ENCODE measurements at places on chromosomes 12 and 14.

DNA sequence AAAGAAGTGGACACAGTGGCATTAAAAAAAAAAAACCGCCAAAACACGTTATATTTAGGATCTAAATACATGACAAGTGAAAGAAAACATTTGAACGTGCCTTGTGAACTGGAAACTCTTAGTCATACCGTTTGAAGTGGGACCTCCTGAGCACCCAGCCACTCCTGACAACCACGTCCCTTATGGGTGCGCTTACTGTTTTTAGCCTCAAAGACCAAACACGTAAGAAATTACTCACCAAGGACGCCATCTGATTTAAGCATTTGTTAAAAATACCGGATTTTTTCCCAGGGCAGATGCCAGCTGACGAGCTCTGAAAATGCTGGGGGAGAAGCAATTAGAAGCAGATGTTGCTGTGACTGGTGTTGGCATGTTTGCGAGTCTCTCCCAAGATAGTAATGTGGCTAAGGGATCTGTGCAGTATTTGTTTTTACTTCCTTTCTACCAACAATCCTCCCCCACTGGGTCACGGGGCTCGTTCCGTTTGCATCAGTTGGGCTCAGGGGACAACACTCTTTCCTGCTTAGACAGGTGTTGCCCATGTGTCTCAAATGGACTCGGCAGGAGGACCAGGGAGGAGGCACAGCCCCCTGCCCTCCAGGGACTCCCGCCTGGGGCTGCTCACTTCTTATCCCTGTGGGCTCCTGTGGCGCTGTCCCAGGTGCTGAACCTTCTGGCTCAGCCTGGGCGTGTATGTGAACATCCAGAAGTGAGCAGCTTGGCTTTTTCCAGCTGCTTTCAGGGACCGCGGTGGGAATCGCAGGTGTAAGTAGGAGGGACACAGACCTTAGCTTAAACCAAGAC lies 101.0 kb downstream of the BEGAIN start:
- DNase-seq = peak; percentile 82

GRCh38 chr14:78170203-78170602 lies at the start of gene NRXN3:
Gene NRXN3, plus strand, starts transcription at chr14:78170373. Its CDS starts 72,721 bp downstream, at chr14:78243094.
- no peak for DNase-seq

GRCh38 chr12:52244615-52244994 lies 11.6 kb downstream of the KRT7 start:
- no peak for DNase-seq

- DNase-seq = no peak
These were observed 665.9 kb downstream of the BCL11B start for GRCh38 chr14:98606041-98606640.

DNA sequence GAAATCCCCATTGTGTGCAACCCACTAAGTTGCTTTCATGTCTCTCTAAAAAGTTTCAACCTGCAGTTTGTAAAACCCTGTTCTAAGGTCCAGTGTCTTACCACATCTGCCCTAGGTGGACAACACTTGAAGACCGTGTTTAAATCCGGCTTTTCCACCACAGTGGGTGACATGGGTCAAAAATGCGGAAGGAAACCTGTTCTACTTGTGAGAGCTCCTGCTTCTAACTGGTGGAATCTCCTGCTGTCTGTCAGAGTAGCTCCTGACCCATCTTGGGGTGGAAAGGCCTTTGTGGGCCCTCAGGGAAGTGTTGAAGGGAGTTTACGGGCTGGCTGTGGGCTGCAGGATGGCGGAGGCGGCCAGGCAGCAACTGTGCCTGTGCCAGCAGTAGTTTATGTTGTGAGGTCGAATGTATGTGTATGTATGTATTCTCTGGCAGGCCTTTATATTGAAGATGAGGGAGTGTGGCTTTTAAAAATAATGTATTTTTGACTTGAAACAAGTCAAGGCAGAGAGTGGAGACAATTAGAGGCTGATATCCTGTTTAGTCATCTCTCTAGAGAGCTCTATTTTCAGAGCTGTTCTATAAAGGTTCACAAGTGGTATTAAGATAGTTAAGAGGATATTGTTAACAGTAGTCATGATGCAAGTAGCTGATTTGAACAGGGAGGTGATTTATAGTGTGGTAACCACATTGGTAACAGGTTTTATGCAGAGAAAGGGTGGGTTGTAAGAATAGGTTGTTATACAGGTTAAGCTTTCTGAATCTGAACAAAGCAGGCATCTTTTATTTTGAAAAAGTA lies 67.0 kb downstream of the PRKCH start:
- DNase-seq = no peak

GRCh38 chr12:49809906-49810389 lies 18.3 kb downstream of the NCKAP5L start:
- no peak for DNase-seq

GRCh38 chr12:130636370-130636769 lies 79.7 kb downstream of the RIMBP2 start:
- no peak for DNase-seq

DNA sequence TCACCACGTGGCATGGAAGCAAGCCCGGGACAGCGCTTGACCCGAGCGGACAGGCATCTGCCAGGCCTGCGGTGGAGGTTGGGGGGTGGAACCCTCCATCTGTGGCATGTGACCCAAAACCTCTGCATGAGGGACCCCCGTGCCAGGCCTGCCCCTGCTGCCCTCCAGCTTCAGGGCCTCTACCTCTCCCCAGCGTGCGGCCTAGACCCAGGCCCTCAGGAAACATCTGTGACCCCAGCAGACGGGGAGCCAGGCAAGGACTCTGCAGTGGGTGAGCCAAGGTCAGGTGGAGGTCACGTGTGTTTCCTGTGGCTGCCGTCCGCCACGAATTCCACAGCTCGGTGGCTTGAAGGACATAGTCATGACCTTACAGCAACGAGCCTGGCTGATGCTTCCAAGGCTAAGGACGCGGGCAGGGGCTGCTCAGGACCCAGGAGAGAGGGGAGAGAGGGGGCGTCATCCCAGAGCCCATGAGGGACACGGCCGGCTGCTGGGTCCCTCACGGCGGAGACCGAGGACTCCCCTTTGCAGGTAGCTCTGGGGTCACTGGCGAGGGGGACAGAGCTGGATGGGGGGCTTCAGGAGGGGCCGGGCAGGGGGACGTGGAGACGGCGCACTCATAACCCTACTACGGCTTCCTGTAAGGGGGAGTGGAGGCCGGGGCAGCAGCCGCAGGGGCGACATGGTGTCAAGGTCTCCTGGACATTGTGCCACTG lies 91.5 kb downstream of the GALNT9 start:
- no peak for DNase-seq

- DNase-seq = peak; percentile 25
These were observed 11.9 kb downstream of the TMEM52B start for GRCh38 chr12:10190558-10191388.

- no peak for DNase-seq
These were observed 31.3 kb upstream of the LALBA start for GRCh38 chr12:48601013-48601756.

GRCh38 chr14:97948841-97949240 lies 1151.7 kb downstream of the VRK1 start:
- no peak for DNase-seq

DNA sequence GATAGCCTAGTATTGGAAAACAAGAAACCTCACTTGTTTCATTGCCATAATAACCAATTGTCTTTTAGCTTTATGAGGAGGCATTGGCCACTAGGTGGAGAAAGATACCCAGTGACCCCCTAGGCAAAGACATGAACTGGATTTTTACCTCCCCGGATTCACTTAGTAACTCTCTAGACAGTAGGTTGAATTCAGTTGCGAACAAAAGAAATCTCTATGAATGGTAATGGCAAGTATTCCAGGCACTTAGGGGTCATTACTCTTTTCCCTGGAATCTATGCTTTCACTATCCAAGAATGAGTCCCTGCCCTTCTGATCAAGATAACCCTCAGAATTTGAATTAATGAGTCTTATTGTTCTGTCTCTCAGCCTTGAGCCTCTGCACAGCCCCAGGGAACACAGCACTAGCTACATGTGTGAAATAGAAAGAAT lies 29.5 kb upstream of the RHOJ start:
- DNase-seq = no peak

GRCh38 chr12:325906-326305 lies 63.2 kb downstream of the KDM5A start:
- no peak for DNase-seq

- no peak for DNase-seq
These were observed 2.6 kb downstream of the GARIN2 start for GRCh38 chr14:67191768-67192290.

DNA sequence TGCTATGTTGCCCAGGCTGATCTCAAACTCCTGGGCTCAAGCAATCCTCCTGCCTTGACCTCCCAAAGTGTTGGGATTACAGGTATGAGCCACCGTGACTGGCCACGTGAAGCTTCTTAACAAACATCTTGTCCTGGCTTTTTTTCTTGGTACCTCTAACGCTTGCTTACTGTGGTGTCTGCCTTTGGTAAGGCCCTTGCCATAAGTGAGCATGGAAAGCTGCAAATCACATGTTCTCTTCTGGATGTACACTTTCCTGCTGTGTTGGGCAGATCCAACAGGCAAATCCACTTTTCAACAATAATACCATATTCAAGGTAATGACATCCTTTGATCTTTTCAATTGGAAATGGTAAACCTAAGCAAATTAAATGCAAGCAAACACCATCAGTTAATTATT lies 54.6 kb downstream of the ARF6 start:
- no peak for DNase-seq

GRCh38 chr12:9718968-9719367 lies 13.9 kb downstream of the CLECL1 start:
- no peak for DNase-seq

- DNase-seq = no peak
These were observed 5.4 kb downstream of the SOS2 start for GRCh38 chr14:50225974-50226297.

DNA sequence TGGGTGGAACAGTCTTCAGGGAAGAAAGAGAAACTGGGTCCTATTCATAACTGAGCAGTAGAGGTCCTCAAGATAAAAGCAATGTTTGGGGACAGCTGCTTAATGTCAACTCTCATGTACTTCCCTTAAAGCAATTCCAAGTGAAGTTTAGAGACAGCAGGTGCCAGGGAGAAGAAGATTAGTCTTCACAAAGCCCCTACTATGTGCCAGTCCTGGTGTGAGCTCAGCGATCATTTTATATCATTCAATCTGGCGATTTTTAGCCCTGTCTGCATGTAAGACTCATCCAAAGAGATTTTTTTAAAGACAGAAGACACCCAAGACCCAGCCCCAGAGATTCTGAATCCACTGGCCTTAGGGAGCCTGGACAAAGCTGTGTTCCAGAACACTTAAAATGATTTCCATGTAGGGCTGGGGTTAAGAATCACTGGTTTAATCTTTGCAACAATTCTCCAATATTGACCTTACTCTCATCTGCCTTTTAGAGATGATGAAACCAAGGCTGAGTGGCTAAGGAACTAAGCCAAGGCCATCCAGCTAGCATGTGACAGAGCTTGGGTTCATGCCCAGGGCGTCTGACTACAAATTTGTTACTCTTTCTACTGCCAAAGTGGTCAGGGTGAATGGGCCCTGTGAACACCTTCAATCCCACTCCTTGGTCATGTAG lies 404.5 kb upstream of the TBX3 start:
- DNase-seq = no peak

- DNase-seq = no peak
These were observed 618.4 kb downstream of the SLC6A15 start for GRCh38 chr12:84294246-84294645.

GRCh38 chr14:68020493-68020892 lies 200.9 kb downstream of the RAD51B start:
- DNase-seq = no peak

GRCh38 chr14:52906141-52906601 lies 44.7 kb downstream of the FERMT2 start:
- no peak for DNase-seq

DNA sequence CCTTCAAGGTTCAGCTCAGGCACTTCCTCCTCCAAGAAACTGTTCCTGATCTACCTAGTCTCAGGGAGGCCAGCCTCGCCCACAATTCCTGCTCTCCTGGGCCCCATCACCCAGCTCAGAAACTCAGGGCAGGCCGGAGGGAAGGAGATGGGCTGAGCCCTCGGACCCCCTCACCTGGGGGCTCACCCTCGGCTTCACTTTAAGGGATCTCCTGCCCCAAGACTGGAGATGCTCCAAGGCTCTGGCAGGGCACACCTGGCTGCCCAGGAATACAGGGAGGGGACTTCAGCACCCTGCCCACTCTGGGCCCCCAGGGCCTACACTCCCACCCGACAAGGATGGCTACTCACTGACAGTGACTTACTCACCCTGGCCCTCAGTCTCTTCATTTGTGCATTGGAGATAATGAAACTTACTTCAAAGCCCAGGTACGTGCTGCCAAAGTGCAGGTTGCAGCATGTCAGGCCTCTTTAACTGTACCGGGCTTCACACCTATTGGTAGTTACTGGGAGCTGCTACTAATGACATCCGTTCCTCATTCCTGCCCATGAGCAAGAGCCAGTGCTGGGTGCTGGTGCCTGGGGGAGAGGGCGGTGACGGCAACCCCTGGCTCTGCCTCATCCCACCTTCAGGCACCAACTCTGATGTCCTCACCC lies 21.0 kb upstream of the PPP1R13B start:
- DNase-seq = no peak

GRCh38 chr12:108509806-108510205 lies 5.3 kb upstream of the FICD start:
- no peak for DNase-seq

DNA sequence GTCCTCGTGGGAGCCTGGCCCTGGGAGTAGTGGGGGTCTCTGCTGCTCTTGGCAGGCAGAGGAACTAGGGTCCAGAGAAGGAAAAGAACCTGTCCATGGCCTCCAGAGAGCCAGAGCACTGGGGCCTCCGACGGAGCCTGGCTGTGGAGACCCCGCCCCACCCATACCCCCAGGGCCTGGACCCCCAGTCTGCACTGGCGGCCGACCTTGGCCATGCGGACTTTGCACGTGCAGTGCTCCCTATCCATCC lies 1.1 kb downstream of the BEGAIN start:
- no peak for DNase-seq

- no peak for DNase-seq
These were observed 5.0 kb downstream of the SUSD6 start for GRCh38 chr14:69616408-69616773.

DNA sequence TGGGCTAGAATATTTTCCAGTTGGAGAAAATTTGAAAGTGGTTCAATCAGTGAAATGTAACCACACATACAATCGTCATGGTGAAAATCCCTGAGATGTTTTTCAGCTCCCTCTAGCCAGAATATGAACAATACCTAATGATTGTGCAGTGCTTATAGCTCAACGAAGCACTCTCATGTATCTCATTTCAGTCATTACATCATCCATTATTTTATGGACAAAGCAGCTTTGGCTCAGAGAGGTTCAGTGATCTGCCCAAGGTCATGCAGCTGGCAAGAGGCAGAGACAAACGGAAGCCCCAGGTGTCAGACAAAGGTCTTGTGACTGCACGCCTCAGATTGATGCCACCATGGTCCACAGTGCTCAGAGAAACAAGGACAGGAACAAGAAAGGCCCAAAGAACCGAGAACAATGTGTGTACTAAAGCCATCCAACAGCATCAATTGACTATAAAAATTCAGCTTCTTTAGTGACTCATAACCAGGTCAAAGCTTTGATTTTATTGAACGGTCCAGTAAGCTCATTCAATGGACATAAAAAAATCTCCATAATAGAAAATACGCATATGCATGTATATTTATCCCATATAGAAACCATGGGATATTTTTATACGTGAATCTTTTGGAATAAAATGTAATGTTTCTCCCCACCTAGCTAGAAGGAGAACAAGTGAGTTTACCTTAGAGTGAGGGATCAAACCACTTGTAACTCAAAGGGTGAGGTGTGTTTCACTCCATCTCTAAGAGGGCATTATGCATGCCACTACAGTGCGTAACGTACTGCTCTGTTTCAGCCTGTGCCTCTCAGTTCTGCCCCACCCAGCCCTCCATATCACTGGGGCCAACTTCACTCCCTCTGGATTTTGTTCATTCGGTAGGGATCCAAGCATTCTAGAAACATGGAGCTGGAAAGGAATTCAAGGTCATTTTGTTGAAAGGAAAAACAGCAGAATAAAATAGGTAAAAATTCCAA lies 141.8 kb downstream of the GRIN2B start:
- DNase-seq = no peak
